Colonic mucosa (tissue), 4 donors: ENCODE measurements at places on chromosomes 2 and 18.

- peak; percentile 74 for DNase-seq
Observed at GRCh38 chr2:72142570-72143440, 4.9 kb downstream of the CYP26B1 start.

DNA sequence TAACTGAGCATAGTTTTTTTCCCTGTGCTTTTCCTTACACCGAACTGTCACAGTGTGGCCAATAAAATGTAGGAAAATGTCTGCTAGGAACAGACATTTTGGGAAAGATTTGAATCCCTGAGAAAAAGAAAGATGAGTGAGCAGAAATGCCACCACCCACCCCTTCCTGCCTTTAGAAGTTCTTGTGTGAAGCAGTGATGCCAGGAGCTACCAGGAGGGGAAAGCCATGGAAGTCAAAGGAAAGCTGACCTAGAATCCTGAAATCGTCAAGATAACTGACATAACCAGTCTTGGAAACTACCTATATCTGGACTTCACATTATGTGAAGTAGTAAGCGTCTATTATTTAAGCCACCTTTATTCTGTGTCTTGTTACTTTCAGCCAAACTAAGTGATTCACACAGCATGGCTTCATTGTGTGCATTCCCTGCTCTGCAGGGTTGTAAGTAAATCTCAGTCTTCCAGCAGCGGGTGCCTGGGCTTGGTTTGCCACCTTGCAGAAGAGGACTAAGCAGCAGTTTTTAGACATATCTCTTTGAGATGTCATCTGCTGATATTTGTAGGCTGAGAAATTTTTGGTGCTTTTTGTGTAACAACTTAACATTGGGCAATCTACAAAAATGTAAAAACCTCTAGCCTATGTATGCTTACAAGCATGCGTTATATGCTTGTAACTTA, 11.2 kb upstream of the SPRED2 start:
- no peak for DNase-seq

- no peak for DNase-seq
Observed at GRCh38 chr2:118738524-118739308, 108.7 kb downstream of the EN1 start.

GRCh38 chr2:65015731-65016130, 26.5 kb downstream of the SLC1A4 start:
- no peak for DNase-seq

DNA sequence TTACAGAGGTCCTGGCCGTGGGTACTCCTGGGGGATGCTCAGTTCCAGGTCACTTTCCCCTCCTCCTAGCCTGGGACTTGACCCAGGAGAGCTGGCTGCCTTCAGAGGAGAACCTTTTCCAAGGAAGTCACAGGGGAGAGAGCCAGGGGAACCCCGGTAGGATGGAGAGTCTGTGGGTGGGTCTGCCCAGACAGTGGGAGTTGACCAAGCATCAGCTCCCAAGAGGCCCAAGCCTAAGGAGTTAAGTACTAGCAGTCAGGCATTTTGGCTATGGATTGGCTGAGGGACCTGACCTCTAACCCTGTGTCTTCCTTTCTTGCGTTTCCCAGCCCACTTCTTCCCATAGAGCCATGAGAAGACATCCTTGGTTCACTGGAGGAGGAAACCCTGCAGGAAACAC, 48.8 kb upstream of the PLB1 start:
- no peak for DNase-seq

DNA sequence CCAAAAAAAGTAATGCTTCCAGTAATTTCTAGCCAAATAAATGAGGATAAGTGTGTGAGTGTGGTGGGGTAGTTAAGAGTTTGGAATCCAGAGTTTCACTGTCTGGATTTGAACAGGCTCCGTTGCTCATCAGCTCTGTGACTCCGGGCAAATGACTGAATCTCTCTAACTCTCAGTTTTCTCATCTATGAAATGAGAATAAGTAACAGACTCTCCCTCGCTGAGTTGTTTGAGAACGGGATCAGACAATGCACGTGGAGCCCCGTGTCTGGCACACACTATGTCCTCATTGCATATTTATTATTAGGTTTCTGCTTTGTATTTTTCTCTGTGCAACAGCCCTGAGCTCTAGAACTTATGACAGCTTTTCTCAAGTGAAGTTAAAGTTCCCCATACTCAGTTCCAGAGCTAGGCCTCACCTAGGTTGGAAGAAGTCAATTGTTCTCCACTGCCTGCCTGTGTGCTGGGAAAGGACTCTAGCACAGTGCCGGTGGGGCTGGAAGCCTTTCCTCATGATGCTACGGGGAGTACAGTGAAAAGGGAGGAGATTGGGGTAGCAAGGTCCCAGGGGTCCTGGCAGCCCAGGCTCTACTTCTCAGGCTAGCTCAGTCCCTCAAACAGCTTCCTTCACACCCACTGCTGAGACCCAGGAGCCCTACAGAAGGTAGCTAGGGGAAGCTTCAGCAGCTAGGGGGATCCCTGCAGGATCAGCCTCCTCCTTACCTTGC, 1.7 kb upstream of the ICOS start:
- no peak for DNase-seq

- DNase-seq = no peak
Observed at GRCh38 chr2:19819097-19820065, 82.4 kb downstream of the TTC32 start.

- DNase-seq = no peak
Observed at GRCh38 chr2:1516798-1517060, 103.5 kb downstream of the TPO start.

GRCh38 chr18:28729321-28729720, 552.4 kb upstream of the CDH2 start:
- DNase-seq = no peak

- DNase-seq = no peak
Observed at GRCh38 chr2:143150287-143150686, 21.1 kb downstream of the ARHGAP15 start.

DNA sequence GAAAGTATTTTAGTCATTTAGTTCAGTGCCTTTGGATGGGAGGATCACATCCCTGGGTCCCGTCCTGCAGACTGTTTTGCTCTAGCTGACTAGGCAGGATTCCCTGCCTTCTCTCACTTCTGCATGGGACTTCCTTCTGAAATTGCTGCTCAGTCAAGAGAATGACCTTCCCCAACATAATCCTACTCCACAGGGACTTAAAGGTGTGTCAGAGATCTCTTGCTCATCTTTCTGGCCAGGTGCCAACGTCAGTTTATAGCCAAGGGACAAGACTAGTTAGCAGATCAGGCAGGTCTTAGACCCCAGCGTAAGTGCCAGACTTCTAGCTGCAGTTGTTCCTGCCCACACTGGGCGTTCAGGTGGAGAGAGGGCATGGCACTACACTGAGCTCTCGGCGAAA, 9.5 kb upstream of the IL1B start:
- no peak for DNase-seq

DNA sequence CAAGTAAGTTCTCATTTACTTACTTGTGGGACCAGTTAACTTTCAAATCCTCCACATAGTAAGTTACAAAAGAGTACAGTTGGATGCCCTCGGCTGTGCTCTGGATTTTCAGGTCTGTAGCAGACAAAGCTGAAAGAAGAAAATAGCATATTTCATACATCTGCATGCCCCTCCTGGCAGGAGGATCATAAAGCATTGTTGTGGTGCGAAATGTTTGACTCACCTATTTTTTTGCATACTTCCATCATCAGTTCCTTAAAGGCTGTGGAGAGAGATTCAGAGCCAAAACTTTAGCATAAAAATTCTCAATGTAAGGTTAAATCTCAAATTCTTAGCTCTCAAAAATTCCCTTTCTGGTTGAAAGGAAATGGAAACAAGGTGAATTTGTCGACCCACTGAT, 70.8 kb upstream of the LPIN2 start:
- no peak for DNase-seq

DNA sequence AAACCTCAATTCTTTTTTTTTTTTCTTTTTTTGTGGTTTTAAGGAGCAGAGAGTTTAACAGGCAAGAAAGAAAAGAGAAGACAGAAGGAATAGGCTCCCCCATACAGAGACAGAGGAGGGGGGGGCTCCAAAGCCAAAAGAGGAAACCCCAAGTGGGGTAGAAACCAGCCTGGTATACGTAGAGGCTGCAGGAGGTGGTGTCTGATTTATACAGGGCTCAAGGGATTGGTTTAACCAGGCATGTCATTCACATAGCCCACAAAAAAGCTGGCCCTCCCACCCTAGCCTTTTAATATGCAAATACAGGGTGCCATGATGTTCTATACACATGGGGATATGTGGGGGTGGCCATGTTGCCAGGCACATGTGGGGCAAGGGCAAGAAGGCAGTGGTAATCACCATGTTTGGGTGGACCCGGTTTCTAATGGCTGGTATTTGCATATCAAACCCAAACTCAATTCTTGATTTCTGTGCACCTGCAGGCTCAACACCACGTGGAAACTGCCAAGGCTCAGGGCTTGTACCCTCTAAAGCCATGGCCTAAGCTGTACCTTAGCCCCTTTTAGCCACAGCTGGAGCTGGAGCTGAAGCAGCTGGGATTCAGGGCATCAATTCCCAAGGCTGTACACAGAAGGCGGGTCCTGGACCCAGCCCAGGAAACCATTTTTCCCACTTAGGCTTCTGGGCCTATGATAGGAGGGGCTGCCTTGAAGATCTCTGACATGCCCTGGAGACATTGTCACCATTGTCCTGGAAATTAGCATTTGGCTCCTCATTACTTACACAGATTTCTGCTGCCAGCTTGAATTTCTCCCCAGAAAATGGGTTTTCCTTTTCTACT, 170.3 kb downstream of the MAIP1 start:
- DNase-seq = peak; percentile 26

DNA sequence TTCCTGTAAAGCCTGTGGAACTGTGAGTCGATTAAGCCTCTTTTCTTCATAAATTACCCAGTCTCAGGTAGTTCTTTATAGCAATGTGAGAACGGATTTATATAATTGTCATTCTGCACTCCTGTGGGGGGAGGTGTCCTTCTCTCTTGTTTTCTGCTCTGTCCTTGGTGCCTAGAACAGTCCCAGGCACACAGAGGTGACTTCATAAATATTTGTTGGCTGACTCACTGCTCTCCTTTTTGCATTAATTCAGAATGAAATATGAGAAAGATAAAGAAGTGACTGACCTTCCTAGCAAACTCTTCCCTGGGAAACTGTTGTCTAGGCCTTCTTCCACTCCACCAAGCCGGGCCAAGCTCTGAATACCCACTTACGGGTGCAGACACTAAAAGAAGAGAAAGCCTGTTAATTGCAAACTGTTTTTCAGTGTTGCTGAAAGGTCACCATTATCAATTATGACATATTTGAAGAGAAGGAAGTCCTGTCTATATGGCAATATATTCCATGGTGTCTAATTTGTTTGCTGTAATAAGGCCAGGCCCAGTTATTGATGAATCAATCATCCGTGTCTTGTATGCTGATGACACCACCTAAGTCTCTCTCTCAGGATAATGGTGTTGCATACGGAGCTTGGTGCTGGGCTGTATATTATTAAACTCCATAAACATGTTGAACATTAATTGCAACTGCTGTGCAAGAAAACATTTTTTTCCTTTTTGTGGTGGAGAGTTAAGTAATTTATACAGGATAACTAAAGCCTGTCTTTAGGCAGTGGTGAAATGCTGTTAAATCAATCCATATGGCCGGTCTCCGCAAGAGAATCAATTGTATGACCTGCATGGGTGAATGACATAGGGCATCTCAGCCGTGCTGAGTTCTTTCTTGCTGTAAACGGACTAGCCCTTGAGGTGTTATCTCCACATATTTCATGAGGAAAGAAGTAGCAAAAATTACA, 567.5 kb downstream of the SLC4A3 start:
- no peak for DNase-seq

- no peak for DNase-seq
Observed at GRCh38 chr2:132383956-132384355, 32.6 kb upstream of the GPR39 start.

GRCh38 chr2:238507836-238508235, 81.1 kb downstream of the ASB1 start:
- DNase-seq = no peak

DNA sequence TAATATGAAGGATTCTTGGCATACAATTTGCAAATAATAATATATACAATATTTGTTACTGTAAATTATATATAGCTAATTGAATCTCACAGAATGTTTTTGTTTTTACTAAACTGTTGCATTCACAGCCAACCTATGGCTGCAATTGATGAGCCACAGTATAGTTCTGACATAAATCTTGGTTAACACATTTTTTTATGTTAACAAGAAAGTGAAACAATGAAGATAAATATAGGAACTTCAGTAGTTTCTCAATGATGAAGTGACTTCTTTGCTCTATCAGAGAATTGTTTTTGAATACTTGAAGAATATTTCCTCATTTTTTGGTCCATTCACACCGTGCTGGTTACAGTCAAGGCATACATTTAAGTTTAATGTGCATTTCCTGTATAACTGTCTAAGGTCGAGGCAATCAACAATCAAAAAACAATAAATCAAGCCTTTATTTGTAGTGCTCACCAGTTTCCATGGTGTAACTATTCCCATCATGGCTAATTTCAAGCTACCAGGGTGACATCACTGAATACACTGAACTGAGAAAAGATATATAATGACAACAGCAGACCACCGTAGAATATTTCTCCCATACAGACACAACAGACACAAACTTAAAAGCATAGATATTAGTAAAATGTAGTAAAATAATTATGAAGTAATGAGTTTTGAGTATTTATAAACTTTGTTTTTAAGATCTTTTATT, 12.9 kb upstream of the ETAA1 start:
- no peak for DNase-seq

DNA sequence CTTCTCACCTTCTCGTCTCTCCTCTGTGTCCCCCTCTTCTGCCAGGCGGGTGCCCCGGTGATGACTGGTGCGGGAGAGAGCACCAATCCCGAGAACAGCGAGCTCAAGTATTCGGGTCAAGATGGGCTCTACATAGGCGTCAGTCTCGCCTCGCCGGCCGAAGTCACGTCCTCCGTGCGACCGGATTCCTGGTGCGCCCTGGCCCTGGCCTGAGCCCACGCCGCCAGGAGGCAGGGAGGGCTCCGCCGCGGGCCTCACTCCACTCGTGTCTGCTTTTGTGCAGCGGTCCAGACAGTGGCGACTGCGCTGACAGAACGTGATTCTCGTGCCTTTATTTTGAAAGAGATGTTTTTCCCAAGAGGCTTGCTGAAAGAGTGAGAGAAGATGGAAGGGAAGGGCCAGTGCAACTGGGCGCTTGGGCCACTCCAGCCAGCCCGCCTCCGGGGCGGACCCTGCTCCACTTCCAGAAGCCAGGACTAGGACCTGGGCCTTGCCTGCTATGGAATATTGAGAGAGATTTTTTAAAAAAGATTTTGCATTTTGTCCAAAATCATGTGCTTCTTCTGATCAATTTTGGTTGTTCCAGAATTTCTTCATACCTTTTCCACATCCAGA, 31.3 kb downstream of the GATA6 start:
- DNase-seq = no peak

DNA sequence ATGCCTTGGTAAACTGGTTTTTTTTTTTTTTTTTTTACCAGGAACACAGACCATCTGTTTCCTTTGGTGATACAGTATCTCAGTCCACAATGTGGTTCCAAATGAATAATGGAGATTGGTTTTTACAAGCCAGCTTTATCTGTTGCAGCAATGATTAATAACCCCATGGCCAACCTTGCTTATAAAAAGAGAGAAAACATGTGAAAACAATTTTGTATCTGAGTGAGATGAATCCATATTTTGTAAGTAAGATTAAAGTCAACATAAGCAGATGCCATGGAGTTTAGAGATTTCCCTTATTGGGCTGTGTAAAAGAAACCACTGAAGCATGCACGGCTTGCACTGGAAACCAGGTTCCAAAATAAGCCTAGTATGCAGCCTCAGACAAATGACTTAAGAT, 108.6 kb upstream of the CNTNAP5 start:
- DNase-seq = no peak
